ENCODE measurements at places on chromosomes 1 and 21.

DNA sequence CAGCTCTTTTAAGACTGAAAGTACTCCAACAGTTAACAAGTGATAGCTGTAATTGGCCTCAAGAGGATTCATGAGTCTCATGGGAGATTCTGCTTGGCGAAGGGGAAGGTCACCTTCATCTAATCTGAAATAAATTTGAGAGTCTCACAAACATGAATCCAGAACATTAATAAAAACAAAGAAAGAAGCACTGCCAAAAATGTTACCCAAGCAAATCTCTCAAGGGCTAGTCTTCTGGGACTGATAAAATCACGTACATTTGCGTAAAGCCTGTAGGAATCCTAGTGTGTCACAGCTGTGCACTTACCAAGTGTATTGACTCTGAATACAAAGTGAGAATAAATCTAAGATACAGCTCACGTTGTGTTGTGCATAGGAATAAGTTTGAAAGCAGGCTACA lies 21.2 kb upstream of the NUF2 start:
- no peak for DNase-seq

DNA sequence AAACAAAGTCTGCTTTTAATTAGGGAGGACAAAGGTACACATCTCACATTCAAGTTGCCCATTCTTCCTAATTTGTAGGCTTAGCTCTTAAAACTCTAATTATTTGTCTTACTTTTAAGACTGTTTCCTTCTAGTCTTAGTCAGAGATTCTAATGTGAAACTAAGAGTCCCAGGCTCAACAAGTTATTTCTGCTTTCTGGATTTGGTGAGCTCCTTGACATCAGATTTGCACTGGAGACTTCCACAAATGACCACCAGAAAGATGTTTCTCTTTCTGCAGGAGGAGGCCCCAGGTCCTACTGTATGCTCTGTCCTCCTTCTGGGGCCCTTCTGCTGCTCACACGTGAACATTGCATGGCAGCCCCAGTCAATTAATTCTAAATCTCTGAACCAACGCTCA lies 194.2 kb upstream of the JUN start:
- no peak for DNase-seq

DNA sequence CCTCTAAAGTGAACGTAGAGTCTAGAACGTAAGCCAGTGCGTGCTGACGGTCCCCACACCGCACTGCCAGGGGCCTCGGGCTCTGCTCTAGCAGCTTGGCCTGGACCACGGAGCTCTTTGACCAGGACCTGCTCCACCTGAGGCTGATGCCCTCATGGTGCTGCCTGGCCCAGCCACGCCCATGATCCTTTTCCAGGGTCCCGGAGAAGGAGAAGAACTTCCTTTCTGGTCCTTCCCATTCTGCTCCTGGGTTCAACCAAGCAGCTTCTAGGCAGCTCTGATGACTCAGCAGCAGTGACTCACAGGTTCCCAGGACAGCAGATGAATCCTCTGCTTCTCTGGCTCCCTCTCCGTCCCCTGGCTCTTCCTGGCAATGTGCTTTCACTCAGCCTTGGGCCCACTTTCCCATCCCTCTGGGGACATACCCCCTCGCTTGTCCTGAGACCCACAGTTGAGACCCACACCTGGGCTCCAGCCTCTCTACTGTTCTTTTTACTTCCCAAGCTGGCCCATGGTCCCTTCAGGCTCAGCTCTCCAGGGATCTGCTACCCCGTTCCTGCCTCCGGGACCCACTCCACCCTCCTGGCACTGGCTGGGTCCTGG lies 246.3 kb upstream of the RAB4A start:
- peak; percentile 14 for DNase-seq

GRCh38 chr1:108634521-108634920 lies 26.4 kb downstream of the HENMT1 start:
- no peak for DNase-seq

DNA sequence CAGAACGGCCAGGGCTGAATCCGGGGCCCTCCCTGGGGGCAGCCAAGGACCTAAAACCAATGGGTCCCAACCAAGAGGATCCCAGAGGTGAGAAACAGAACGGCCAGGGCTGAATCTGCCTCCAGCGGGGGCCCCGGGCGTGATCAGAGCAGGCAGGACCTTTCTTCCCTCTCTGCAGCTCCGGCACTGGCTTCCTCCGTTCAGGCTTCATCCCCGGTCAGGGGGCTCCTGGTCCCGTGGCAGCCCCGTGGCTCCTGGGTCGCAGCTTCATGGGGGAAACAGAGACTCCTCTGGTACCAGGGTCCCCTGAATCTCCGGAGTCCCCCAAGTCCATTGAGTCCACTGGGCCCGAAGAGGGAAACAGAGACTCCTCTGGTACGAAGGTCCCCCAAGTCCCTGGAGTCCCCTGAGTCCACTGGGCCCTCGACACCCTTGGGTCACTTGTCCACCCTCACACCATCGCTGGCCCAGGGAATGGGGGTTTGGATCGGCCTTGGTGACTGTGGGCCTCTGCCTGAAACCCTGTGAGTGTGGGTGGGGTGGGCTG lies 60.1 kb downstream of the PRKCZ start:
- DNase-seq, result no peak

- DNase-seq, result no peak
Measured at GRCh38 chr1:66336641-66336990, 197.3 kb upstream of the SGIP1 start.

All from retinal pigment epithelial cell (primary cell).